ENCODE measurements at places on chromosomes 7 and 10.

- no peak for DNase-seq
Measured at GRCh38 chr7:14931511-14932215, 29.1 kb upstream of the DGKB start.

DNA sequence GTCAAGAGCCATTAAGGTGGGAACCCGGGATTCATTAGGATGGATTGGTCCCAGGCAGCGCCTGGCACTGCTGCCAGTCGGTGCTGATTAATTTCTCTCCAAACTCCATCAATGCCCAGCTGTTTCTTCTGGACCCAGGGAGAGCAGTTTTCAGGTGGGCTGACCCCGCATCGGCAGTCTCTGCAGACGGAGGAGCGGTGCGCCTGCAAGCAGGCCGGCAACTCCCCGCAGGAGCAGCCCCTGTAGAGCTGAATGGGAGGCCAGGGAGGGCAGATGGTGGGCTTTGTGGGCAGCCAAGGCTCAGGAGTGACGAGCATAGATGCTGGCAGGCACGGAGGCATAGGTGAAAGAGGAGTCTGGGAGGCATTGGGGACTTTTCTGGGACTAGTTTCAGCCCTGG, 56.5 kb downstream of the CDH23 start:
- DNase-seq: no peak

GRCh38 chr10:64115471-64115870, 594.3 kb downstream of the REEP3 start:
- DNase-seq: no peak

DNA sequence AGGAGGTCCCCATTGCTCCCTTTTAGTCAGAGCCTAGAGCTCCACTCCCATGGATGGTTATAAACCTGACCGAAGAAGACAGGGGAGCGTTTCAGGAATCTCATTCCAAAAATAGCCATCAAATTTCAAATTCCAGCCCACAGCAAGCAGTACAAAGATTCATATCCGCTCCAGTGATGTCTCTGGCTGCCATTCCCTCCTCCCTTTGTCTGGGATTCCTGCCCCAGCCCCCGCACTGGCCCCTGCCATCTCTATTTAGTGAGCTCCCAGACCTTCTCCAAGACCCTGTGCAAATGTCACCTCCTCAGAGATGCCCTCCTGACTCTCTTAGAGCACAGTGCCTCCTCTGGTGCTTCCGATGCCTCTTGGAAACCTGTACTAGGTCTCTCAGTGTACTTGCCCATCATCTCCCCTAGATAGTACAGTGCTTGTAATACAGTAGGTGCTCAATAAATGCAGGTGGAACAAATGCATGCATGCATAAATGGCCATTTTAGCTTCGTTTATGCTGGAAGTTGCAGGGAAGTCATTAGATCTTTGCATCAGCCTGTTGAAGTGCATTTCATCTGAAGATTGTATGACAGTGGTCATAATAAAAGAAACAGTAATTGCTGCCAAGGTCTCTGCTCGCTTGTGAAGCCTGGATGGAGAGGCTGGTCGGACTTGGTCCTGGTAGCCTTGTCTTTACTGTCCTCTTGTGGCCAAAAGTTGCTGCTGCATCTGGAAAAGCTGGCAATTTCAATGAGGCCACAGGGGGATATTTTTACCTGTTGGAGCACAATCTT, 32.0 kb upstream of the HABP2 start:
- peak; percentile 68 for DNase-seq

- peak; percentile 94 for DNase-seq
Measured at GRCh38 chr7:123770378-123770777, 21.6 kb upstream of the WASL start.

DNA sequence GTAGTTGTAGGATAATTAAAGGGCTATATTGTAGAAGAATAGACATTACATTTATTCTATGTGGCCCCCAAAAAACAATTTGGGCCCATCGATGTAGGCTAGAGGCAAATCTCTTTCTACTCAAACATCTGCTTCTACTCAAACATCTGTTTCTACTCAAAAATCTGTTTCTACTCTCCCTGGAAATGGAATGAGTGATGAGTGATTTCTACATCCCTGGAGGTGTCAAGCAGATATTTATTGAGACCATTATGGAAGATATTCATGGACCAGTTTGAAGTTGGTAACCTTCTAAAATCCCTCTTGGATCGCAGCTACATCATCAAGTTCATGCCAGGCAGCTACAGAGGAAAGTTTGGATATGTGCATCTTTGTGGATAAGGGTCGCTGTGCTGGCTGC, 5.1 kb upstream of the PLPP4 start:
- no peak for DNase-seq

DNA sequence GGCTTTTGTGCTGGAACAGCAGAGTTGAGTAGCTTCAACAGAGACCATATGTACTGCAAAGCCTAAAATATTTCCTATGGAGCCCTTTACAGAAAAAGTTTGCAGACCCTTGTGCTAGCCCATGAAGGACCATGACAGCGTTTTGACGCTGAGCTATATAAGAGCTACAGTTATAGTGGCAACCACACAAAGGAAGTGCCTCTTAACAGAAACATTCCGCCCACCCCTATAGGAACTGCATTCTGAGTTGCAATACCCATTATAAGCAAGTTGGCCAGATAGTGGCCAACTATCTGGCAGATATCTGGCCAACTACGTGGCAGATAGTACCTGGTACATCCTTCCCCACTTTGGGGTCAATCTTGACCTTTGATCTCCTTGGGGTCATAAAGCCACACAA, 47.5 kb upstream of the DMBT1 start:
- DNase-seq: no peak

GRCh38 chr7:30815388-30815854, 44.2 kb downstream of the MINDY4 start:
- no peak for DNase-seq

DNA sequence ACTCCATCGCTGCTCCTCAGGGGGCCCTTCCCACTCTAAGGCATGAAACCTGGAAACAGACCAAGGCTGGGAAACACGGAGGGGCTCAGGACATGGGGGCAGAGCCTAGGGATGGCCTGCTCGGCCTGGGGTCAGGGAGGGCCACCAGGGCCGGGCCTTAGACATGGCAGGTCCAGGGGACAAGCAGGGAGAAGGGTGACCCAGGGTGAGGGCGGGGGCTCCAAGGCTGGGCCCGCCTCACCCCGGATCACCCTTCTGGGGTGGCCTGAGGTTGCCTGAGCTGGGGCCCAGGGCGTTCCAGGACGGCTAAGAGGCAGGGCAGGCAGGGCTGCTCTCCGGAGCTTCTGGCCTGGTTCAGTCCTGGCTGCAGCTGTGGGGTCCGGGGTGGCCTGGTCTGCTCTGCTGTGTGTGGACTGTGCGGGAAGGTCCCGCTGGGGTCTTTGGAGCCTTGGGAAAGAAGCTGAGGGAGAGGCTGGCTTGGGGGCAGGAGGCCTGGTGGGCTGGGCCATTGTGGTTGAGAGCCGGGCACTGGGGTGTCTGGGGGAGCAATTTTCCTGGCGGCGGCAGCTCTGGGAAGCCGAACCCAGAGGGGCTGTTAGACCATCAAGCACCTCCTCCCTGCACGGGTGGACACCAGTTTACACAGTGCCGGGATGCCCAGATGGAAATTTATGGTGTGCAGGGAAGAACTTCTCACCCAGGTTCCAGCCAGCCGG, 52.2 kb downstream of the UNCX start:
- DNase-seq: no peak

GRCh38 chr7:97466071-97466470, 265.8 kb upstream of the TAC1 start:
- DNase-seq: no peak

DNA sequence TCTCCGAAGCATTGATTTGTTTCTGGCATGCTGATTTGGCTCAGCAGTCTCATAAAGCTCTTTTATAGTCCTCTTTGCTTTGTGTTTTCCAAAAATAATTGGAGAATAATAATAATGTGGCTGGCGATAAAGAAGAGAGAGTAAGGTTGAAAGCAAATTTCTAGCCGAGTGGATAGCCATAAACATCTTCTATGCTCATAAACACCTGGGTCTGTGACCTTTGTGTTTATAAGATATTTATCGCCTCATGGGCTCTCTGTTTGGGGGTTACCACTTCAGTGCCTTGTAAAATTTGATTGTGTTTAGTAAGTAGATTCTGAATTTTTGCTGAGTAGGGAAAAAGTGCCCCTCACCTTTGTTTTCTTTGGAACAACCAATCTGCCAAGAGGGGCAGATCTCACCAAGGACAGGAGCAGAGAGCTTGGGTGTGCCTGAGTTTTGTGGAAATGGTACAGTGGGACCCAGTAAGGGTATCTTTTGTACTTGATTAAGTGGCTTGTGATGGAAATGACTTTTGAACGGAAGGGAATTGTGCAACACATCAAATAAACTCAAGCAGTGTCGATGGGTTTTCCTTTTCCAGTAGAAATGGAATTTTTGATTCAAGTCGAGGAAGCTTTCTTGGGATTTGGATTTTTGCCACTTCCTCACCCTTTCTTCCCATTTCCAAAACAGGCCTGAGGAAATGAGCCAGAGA, 220.5 kb downstream of the AUTS2 start:
- no peak for DNase-seq

DNA sequence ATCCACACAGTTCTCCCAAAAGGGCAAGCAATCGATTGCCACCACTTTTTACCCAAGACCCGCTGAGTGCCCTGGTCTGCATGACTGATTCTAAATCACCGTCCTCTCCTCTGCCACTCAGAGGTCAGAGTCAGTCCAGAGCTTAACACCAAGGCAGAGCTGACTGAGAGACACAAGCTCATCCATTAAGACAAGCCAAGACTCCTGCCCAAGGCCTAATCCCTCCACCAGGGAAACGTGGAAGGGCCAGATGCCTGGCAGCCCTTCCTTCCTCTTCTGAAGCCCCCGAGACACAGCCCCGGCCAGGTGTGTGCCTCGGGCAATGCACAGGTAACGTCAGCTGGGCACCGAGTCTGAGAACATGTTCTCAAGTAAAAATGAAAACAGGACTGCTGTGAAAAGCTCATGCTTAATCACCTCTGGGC, 51.7 kb downstream of the DIP2C start:
- DNase-seq: no peak

DNA sequence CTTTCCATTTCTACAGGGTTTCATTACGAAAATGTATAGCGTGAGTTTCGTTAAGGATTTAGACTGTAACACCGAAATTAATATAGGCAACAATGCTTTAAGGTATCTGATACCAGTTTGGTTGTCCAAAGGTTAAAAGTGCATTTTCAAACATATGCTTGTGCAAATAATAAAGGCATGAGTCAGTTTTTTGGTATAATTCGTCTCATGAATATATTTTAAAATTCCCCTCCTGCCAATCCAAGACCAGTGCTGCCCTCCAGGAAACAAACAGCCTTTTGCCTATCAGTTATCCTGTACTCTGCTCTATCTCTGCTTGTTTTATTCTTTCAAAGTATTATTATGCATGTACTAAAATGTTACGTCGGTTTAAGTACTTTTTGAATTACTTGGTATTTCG, 2.0 kb downstream of the LCOR start:
- no peak for DNase-seq

DNA sequence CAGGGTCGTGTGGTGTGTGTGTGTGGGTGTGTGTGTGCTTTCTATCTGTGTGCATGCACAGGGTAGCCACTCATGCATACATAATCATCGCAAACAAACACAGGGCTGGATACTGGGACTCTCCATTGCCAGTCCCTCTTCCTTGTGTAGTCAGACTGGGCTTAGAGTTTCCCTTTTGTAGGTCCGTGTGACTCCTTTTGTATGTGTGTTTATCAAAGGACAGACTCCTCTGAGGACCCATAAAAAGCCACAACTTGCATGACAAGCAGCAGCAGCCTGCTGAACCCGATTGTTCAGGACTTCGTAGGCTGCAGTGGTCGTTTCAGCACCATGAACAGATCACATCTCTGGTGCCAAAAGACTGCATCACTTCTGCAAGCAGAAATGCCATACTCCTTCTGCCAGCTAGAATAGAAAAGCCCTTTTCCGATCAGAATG, 895 bp downstream of the VSTM2A start:
- peak; percentile 60 for DNase-seq

- DNase-seq: peak; percentile 94
Measured at GRCh38 chr10:4353964-4354363, 472.0 kb upstream of the AKR1E2 start.

GRCh38 chr10:29151005-29151404, 137.9 kb upstream of the LYZL1 start:
- DNase-seq: no peak

GRCh38 chr10:28676326-28676967, 874 bp upstream of the BAMBI start:
- DNase-seq: no peak

DNA sequence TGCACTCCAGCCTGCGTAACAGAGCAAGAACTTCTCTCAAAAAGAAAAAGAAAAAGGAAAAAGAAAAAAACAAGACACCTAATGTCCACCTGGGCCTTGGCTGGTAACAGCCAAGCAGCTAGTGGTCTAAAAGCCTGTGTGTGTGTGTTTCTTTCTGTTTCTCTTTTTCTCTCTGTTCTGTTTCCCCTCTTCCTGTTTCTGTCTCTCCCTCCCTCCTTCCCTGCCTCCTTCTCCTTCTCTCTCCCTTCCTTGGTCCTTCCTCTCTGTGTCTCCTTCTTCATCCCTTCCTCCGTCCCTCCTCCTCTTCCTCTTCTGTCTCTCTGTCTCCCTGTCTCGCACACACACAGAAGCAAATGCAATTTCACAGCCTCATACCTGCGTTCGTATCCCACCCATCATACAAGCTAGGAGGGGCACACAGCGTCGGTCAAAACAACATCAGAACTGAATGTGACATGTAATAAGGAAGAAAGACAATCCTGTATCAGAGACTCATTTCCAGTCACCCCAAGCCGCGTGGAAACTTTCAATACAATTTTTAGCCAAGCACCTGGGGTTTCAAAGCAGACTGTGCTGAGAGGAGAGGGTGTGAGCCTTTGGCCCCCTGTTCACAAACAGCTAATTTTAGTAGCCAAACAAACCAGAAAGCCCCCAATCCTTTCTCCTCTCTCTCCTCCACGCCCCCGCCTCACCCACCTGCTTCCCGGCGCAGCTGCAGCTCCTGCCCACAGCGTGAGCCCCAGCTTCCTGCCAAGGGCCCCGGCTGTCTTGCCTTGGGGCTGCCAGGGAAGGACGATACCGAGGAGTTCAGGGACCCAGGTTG, 50.2 kb upstream of the GNA12 start:
- no peak for DNase-seq

DNA sequence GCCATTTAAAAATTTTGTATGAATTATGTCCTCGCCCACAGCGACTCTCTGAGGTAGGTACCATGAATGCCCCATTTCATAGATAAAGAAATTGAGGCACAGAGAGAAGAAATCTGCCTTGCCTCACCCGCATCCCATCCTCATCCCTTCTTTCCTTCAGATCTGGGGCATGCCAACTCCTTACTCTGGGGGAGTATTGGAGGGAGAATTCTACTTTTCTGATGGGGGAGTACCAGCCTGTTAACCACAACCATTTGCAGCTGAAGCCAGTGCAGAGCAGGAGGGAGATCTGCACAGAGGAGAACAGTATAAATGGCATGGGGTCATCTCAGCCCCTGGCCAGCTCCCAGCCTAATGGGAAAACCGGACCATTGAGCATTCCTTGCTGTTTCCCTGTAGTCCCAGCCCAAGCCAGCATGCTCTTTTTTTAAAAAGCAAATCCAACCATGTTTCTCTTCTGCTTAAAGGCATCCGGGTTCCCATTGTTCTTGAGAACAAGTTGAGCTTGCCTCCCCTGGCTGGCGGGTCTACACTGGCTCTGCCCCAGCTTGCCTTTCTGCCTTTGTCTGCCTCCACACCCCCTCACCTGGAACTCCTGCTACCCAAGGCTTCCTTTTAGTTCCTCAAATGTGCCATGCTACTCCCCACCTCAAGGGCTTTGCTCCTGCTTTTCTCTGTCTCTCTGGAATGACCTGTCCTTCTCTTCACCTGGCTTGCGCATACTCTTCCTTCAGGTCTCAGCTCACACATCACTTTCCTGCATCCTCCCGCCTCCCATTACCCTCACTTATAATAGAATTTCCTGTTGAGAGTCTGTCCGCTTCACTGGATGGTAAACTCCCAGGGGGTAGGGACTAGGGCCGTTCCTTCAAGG, 8.8 kb upstream of the ZNF503 start:
- no peak for DNase-seq

GRCh38 chr7:17033245-17033644, 151.5 kb upstream of the AGR3 start:
- no peak for DNase-seq

Data from renal cortical epithelial cell (primary cell).